ENCODE measurements at places on chromosomes 5 and 9.
A peak's percentile ranks its signal among the peaks of the same experiment; 100 is the strongest.

- DNase-seq, result no peak
These were observed 11.5 kb upstream of the SPATA24 start for GRCh38 chr5:139415221-139415861.

DNA sequence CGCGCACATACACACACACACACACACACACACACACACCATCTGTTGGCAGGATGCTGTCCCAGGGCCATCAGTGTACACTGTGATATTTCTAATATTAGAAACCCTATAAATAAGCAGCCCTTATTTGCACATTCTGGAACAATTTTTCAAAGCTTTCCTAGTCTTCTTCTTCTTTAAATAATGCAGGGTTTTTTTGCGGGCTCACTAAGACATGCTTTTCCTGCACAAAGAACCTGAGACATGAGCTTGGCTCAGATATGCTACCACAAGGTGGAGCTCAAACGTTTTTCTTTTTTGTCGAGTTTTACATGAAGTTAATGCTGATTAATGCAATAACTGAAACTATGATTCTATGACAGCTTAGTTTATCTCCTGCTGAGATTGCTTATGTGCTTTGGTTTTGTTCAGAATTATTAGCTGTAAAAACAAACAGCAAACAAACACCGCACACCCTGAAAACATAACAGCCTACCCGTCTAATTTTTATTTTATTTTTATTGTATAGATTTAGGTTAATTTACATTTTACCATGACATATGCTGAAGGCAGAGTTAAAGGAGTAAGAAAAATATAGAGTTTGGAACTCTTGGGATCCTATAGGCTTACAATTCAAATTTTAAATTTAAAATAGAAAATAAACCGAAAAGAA lies 95.8 kb downstream of the ALDH1A1 start:
- DNase-seq, result peak; percentile 52

GRCh38 chr9:134062461-134063087 lies 5.3 kb downstream of the BRD3 start:
- DNase-seq, result no peak

DNA sequence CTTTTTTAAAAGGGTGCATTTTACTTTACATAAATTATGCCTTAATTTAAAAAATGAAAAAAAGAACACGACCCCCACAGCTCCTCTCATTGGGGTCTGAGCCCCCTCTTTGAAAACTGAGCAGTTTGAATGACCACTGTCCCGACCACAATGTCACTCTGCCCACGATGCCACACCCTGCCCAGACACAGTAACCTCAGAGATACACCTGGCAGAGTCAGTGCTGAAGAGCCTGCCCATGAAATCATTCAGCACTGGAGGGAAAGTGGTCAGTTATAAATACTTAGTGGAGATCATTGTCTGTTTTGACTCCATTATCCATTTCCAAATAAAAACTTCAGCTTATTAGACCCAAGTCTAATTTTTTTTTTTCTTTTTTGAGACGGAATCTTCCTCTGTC lies 49.3 kb downstream of the DNAJC21 start:
- DNase-seq, result no peak

- DNase-seq, result no peak
These were observed 53.0 kb upstream of the BOD1 start for GRCh38 chr5:173669483-173669882.

DNA sequence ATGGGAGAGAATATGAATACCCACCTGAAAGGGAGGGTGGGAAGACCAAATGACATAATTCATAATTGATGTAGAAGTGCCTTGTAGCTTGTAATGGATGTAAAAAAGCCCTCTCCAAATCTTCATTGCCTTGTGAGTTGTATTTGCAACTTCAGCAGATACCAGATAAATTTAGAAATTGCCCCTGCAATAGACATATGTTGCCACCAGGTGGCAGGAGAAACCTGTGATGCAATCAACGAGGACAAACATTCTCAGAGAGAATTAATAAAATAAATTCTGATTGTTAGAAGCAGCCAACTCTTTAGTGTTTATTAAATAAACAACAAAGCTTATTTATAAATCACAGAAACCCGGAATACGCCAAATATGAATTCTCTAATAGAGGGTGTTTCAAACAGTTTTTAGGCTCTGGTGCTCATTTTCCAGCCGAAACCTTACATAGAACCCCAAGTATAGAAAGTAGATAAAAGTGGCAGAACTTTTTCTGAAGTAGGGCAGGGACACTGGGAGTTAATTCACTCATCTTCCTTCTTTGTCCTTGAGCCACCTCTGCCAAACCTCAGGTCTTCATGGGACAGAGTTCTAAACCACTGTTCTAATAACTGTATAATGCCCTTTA lies 147.8 kb downstream of the TMEM38B start:
- DNase-seq, result peak; percentile 36

DNA sequence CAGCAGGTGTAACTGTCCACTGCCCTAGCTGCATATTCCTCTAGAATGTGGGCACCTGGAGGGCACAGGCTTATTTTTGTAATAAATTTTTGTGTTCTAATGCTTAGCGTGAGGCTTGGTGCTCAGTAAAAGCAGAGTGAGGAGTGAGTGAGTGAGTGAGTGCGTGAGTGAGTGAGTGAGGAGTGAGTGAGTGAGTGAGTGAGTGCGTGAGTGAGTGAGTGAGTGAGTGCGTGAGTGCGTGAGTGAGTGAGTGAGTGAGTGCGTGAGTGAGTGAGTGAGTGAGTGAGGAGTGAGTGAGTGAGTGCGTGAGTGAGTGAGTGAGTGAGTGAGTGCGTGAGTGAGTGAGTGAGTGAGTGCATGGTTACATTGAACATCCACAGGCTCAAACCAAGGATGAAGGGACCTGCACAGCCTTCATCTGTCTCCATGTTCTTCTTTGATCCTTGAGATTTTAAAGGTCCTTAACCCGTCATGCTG lies 371.5 kb downstream of the MED10 start:
- no peak for DNase-seq

GRCh38 chr5:60668686-60669304 lies 31.2 kb downstream of the DEPDC1B start:
- peak; percentile 37 for DNase-seq

DNA sequence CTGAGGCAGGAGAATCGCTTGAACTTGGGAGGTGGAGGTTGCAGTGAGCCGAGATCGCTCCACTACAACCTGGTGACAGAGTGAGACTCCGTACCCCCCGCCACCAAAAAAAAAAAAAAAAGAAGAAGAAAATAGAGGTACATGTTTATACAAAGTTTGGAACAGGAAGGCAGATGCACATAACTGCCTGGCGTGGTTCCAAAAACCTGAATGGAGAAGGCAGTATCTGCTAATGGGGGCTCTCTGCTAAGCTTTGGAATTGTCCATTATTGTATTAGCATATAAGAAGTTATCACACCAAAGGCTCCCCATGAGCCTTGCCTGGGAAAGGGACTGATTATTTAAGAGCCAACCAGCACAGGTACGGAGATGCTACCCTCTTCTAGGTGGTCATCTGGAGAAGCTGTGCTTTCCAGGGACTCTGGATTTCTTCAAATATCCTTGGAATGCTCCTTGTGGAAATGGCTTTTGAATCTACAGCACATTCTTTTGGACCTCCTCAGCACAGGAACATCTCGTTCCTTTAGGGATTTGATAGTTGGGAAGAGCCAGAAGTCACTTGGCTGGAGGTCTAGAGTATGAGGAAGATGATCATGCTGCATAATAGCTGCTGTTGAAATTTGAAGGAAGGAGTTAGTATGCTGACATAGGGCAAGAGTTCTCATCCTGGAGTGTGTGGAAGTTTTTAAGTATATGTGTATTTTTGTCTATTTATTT lies 42.5 kb upstream of the ABCA1 start:
- peak; percentile 80 for DNase-seq

- no peak for DNase-seq
These were observed 1015.1 kb downstream of the TLE4 start for GRCh38 chr9:80586786-80587330.

DNA sequence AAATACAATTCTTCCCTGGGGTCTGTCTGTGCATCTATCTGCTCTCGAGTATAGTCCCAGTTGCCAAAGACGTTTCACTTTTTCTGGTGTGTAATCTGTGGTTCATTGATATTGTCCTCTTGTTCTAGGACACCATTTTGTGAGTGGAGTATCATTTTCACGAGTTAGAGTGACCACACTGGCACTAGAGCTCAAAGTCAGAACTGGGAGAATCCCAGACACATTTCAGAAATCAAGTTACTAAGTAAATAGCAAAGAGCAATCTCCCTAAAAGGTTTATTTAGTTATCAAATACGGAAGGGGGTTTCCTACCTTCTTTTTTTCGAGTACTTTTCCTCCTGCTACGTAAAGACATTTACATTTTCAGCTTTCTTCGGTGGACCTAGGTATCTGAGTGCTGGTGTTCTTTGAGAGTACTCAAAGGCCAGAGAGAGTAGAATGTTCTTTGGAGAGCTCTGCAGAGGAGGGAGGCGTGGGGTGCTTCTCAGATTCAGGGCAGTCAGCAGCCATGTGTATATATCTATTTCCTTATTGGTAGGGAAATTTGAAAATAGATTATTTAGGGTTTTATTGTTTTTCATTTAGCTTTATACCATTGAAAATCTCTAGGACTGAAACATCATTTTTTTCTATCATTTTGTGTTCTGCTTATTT lies 8.9 kb upstream of the HSPA9 start:
- DNase-seq, result no peak

DNA sequence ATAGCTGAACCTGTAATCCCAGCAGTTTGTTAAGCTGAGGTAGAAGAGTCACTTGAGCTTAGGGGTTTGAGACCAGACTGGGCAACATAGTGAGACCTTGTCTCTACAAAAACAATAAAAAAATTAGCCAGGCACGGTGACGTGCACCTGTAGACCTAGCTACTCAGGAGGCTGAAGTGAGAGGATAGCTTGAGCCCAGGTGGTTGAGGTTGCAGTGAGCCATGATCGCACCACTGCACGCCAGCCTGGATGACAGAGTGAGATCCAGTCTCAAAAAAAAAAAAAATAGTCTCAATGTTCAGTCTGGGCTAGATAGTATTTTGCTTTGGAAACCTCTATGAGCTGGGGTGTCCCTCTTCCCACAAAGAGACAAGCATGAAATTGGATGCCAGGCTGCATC lies 51.9 kb upstream of the IQGAP2 start:
- DNase-seq, result no peak

DNA sequence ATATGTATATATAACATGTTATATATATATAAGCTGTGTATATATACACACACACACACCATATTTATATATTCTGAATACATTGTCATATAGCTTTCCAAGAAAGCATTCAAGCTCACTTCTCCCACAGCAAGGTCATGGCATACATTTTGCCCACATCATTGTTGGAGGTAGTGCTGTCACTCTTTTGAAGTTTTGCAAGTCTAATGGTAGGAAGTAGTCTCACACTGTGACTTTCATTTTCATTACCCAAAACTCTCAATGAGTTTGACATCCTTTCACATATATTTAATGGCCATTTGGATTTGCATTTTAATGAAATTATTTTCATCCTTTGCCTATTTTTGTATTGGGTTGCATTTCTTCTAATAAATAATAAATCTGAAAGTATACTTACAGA lies 59.8 kb upstream of the COX7C start:
- DNase-seq, result no peak

DNA sequence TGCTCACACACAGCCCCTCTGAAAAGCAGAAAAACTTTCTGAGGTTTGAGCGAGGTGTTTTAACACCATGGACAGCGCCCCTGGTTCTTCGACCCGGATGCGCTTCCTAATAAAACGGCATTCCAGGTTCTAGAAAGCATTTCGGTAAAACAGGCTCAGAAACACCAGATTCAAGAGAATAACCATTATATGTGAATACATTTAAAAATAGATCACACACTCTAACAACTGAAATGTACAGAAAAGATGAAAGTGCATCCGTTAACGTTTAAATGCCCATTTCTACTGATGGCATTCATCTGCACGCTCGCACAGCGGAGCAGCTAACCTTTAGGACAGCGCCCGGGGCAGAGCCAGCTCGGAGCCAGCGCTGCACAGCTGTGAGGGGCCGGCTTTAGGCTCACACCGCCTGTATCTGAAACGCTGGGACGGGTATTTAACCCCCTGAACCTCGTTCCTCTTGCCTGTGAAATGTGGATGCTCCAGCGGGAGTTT lies 26.3 kb upstream of the TENT4A start:
- DNase-seq, result peak; percentile 45

DNA sequence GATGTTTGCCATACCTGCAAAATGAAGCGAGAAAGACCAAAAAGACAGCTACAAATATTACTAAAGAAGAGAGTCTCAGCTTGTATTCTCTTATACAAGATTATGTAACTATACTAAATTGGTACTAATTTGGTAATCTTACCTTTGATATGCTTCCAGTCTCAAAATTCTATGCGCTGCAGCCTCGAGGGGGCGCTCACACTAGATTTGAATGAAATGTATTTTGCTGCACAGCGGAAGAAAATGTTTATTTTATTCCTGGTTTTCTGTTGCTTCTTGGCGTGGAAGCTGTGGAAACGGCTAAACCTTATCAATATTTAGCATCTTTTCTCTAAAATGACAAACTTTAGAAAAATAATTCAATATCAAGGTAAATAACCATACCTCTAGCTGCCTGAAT lies 267.0 kb upstream of the NUDT12 start:
- no peak for DNase-seq

DNA sequence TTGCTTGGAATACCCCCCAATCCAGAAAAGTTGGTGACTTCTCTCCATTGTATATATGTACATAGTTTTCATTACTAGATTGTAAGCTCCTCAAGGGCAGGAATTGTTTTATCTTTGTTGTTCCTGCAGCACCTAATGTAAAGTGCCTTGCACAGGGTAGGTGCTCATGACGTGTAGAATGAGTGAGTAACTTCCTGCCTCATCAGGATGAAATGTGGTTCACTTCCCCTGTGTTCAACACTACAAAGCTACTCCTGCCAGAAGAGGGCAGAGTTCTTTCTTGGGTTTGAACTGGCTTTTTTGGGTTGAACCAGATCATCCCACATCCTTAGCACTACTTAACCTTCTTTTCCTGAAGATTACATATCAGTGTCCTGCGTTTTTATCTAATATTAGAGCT lies 23.9 kb downstream of the GTF3C4 start:
- no peak for DNase-seq

DNA sequence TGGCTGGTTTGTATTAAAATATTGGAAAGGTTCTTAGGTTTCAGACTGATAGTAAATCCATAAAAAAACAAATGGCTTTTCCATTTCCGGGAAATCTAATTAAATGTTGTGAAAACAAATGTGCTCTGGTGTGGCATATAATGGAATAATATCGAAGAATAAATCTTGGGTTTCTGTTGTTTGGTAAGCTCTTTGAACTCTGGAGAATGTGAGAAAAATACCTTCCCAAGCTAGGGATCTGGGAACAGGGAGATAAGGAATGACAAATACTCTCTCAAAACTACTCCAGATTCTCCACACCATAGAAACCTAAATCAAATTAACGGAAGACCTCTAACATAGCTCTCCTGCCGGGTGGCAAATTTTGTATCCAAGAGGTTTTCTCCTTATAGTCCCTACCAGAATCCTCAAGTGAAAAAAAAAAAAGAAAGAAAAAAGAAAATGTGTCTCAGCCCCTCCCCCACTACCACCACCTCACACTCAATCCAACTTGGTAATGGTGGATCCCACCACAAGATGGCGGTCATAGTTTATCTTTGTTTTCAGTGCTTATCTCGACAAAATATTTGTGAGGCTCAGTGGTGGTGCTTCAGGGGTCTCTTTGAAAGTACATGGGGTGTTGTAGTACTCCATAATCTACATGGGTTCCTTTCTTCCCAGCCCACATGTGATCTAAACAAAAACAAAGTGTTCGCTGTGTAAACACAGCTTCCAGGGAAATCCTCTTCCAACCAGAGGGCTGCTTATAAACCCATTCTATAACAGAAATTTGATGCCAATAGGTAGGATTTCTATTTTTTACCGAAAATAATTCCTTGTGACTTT lies 54.5 kb upstream of the FST start:
- DNase-seq, result no peak
